ENCODE measurements at places on chromosomes 3 and 15. TPM values are rescaled to one million over a fixed set of nuclear protein-coding genes. Genes with fewer than 3 reads are reported as not detected.

LDHAL6B gene
- total RNA-seq = not detected

ADGRG7 gene
- 1.9 TPM for total RNA-seq

ANKUB1 gene
- not detected for total RNA-seq

- no peak overlapping the region for H3K4me3 ChIP-seq
- H3K36me3 ChIP-seq = no peaks in the 10 kb centered on the region
- H3K4me1 ChIP-seq = no peaks in the 10 kb centered on the region
- peak; percentile 76 for DNase-seq
- no peaks in the 10 kb centered on the region for H3K27me3 ChIP-seq
Observed at GRCh38 chr3:48151058-48151806, 37.0 kb downstream of the CDC25A start.

- no peaks in the 10 kb centered on the region for H3K4me1 ChIP-seq
- no peak overlapping the region for H3K4me3 ChIP-seq
- H3K36me3 ChIP-seq = no peaks in the 10 kb centered on the region
- no peaks in the 10 kb centered on the region for H3K27me3 ChIP-seq
Observed at GRCh38 chr3:127534564-127534963, 56.0 kb downstream of the TPRA1 start.

- H3K4me1 ChIP-seq = no peaks in the 10 kb centered on the region
- no peak for DNase-seq
- H3K36me3 ChIP-seq = no peaks in the 10 kb centered on the region
- no peak overlapping the region for H3K4me3 ChIP-seq
- H3K27me3 ChIP-seq = no peaks in the 10 kb centered on the region
Observed at GRCh38 chr3:5498981-5499380, 311.5 kb downstream of the EDEM1 start.

CDC25A gene
- 0.27 TPM for total RNA-seq

COL6A6 gene
- total RNA-seq = 0.93 TPM

- H3K27me3 ChIP-seq = no peaks in the 10 kb centered on the region
- H3K27ac ChIP-seq = no peak overlapping the region
- no peaks in the 10 kb centered on the region for H3K4me1 ChIP-seq
- H3K36me3 ChIP-seq = no peaks in the 10 kb centered on the region
Observed at GRCh38 chr3:57275393-57275792, 17.1 kb downstream of the ASB14 start.

MYRIP gene
- total RNA-seq = 14.8 TPM

GRCh38 chr3:107344722-107345121, 32.5 kb upstream of the CCDC54 start:
- H3K36me3 ChIP-seq = no peaks in the 10 kb centered on the region
- H3K4me3 ChIP-seq = no peak overlapping the region
- no peaks in the 10 kb centered on the region for H3K27me3 ChIP-seq
- no peaks in the 10 kb centered on the region for H3K4me1 ChIP-seq

DNA sequence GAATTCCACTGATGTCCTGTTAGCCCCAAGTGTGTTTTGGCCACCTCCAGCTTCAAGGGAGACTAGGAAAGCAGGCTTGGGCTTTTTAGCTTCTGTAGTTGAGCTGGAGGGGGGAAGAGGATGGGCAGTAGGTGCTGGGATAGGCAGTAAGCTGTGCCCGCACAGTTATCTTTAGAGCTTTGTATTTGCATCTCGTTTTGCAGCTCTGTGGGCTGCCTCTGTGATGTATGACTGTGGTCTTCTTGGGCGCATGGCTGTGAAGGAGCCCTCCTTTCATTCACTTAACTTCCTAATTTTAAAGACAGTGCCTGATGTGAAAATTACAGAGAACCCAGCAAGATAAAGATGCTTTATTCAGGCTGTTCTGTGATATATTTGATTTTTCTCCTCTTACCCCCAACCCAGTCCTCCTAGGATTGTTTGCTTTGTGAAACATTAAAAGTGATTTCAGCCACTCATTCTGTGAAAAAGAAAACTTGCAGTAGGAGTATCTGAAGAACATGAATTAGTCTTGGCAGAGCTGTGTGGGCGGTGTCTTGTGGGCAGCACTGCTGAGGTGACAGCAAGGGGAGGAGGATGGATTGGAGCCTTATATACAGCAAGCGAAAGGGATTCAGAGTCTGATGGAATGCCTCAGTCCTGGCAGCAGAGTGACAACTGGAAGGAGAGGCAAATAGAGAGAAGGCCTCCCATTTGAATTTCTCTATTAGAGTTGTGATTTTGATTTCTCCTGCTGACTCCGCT, 74.3 kb downstream of the LARS2 start:
- no peaks in the 10 kb centered on the region for H3K27me3 ChIP-seq
- no peak overlapping the region for H3K27ac ChIP-seq
- H3K36me3 ChIP-seq = peaks cover 5% of the 10 kb centered on the region

KNG1 gene
- 432 TPM for total RNA-seq

GRCh38 chr3:66312039-66312438, 91.2 kb downstream of the SLC25A26 start:
- no peak overlapping the region for H3K4me3 ChIP-seq
- no peaks in the 10 kb centered on the region for H3K36me3 ChIP-seq
- no peaks in the 10 kb centered on the region for H3K4me1 ChIP-seq
- DNase-seq = no peak
- H3K27ac ChIP-seq = no peak overlapping the region
- H3K27me3 ChIP-seq = no peaks in the 10 kb centered on the region

DNA sequence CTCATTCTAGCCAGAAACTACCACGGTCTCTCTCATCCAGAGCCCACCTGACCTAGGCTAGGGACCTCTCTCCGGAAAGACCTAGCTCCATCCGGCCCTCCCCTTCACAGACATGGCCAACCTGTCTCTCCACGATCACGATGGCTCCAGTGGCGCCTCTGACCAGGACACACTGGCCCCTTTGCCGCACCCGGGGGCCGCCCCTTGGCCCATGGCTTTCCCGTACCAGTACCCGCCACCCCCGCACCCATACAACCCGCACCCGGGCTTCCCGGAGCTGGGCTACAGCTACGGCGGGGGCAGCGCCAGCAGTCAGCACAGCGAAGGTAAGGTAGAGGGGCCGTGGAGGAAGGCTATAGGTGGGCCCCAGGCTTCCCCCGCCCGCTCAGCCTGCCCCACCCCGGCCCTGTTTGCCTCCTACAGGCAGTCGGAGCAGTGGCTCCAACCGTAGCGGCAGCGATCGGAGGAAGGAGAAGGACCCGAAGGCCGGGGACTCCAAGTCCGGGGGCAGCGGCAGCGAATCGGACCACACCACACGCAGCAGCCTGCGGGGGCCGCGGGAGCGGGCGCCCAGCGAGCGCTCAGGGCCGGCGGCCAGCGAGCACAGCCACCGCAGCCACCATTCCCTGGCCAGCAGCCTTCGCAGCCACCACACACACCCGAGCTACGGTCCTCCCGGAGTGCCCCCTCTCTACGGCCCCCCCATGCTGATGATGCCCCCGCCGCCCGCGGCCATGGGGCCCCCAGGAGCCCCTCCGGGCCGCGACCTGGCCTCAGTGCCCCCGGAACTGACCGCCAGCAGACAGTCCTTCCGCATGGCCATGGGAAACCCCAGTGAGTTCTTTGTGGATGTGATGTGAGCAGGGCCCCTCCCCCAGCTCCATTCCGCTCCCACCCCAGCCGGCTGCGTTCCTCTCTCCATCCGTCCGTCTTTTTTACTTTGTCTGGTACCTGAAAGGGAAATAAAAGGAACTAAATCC, 4.5 kb upstream of the AP2M1 start:
- no peaks in the 10 kb centered on the region for H3K27me3 ChIP-seq
- DNase-seq = no peak
- no peak overlapping the region for H3K4me3 ChIP-seq
- peaks cover 11% of the 10 kb centered on the region for H3K36me3 ChIP-seq
- H3K27ac ChIP-seq = no peak overlapping the region

GCNT3 gene
- 0.20 TPM for total RNA-seq

DNA sequence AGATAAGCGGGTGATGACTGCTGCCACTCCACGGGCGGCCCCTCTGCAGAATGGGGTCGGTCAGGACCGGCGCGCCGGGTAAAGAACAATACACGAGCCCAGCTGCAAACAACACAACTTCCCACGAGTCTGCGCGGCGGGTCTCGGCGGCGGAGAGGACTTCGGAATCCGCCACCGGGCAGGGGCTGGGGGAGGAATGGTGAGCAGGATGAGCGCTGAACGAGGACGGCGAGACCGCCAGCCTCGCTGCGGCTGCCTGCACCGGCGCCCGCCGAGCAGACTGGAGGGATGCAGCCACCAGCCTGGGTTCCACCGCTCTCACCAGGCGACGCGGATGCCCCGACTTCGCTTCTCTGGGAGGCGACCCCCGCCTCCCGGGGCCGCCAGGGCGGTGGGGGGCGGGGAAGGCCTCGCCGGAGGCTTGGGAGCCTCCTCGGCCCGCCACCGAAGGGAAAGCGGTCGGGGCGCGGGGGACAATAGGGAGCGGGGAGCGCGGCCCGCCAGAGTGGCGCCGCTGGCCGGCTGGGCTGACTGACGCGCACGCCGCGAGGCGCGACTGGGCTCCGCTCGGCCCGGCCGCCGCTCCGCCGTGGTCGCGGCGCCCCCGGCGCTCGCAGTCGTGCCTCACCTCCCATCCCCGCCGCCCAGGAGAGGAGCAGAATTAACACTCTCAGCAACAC, 515 bp downstream of the ADAM10 start:
- DNase-seq = peak; percentile 73
- no peaks in the 10 kb centered on the region for H3K27me3 ChIP-seq
- H3K4me3 ChIP-seq = peak overlapping the region; percentile 79
- no peaks in the 10 kb centered on the region for H3K36me3 ChIP-seq
- peaks cover 24% of the 10 kb centered on the region for H3K4me1 ChIP-seq
- peak overlapping the region; percentile 91 for H3K27ac ChIP-seq

THRB gene
- 14.5 TPM for total RNA-seq

DNA sequence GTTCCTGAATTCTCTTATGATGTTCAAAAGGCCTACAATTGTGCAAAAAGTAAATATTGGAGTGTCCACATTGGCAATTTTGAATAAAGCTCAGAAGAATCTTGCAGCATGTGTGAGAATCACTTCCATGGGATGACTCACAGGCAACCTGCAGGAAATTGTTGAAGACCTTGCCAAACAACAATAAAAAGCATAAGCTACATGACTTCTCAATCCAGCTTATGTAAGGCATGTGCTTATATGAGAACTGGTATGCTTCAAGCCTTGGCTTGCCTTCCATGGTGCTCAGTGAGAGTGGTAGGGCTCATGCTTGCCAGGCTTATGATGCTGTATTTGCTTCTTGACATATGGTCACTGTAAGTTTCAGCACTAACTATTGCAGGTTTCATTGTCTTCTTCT, 18.4 kb upstream of the BCHE start:
- no peaks in the 10 kb centered on the region for H3K36me3 ChIP-seq
- no peak for DNase-seq
- H3K27ac ChIP-seq = no peak overlapping the region
- no peak overlapping the region for H3K4me3 ChIP-seq
- H3K27me3 ChIP-seq = no peaks in the 10 kb centered on the region

DNA sequence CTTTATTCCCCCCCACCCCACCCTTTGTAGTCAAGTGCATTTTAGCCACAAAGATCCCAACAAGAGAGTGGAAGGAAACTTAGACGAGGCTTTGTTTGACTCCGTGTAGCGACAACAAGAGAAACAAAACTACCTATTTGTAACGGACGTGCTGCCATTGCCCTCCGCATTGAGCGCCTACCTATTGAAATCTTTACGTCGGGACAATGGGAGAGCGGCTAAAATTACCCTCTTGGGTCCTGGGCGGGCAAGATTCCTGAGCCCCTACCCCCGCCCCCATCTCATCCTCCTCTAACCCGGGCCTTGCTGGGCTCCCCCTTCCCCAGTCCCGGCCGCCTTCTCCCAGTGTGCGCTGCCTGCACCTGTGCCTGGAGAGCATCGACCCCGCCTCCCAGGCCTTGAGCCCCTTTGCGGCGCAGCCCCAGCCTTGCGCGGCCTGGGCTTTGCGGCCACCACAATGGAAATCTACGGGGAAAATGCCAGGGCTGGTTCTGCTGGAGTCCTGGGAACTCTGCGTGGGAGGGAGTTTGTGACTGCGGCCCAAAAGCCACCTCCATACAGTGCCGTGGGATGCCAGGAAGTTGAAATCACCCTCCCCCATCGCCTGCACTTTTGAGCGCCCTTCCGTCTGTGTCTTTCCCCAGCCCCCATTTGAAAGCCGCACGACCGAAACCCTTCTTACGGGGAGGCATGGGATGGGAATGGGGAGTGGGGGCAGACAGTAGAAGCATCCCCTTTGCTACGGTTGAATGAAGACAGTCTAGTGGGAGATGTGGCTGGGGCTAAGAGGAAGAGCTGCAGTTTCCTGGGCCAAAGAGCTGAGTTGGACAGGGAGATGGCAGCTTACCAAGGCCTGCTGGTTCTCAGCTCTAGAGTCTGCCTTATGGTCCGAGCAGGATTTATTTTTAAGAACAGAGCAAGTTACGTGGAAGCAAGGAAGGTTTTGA, 1.1 kb upstream of the SOX2 start:
- H3K36me3 ChIP-seq = no peaks in the 10 kb centered on the region
- H3K4me1 ChIP-seq = peaks cover 6% of the 10 kb centered on the region
- no peak overlapping the region for H3K4me3 ChIP-seq
- H3K27ac ChIP-seq = no peak overlapping the region
- H3K27me3 ChIP-seq = peaks cover 68% of the 10 kb centered on the region
- no peak for DNase-seq

- no peaks in the 10 kb centered on the region for H3K36me3 ChIP-seq
- no peaks in the 10 kb centered on the region for H3K4me1 ChIP-seq
- DNase-seq = no peak
- H3K27ac ChIP-seq = no peak overlapping the region
- no peak overlapping the region for H3K4me3 ChIP-seq
Observed at GRCh38 chr3:172607305-172608121, 84.3 kb upstream of the TNFSF10 start.

GRCh38 chr3:10526366-10526765, 21.0 kb upstream of the ATP2B2 start:
- no peak for DNase-seq
- no peak overlapping the region for H3K4me3 ChIP-seq
- no peaks in the 10 kb centered on the region for H3K4me1 ChIP-seq
- no peak overlapping the region for H3K27ac ChIP-seq
- H3K27me3 ChIP-seq = no peaks in the 10 kb centered on the region

- peak overlapping the region; percentile 91 for H3K4me3 ChIP-seq
- H3K4me1 ChIP-seq = peaks cover 5% of the 10 kb centered on the region
- no peaks in the 10 kb centered on the region for H3K36me3 ChIP-seq
- peak overlapping the region; percentile 61 for H3K27ac ChIP-seq
Observed at GRCh38 chr15:78507831-78508160, 419 bp downstream of the HYKK start.

GRCh38 chr3:194117104-194117845, 18.7 kb upstream of the HES1 start:
- peaks cover 16% of the 10 kb centered on the region for H3K4me1 ChIP-seq
- no peak overlapping the region for H3K4me3 ChIP-seq
- no peaks in the 10 kb centered on the region for H3K36me3 ChIP-seq
- H3K27ac ChIP-seq = no peak overlapping the region
- no peaks in the 10 kb centered on the region for H3K27me3 ChIP-seq

All from right lobe of liver (tissue), 6 donors.